ENCODE measurements at places on chromosomes 3 and 15.
A peak's percentile ranks its signal among the peaks of the same experiment; 100 is the strongest.

DNA sequence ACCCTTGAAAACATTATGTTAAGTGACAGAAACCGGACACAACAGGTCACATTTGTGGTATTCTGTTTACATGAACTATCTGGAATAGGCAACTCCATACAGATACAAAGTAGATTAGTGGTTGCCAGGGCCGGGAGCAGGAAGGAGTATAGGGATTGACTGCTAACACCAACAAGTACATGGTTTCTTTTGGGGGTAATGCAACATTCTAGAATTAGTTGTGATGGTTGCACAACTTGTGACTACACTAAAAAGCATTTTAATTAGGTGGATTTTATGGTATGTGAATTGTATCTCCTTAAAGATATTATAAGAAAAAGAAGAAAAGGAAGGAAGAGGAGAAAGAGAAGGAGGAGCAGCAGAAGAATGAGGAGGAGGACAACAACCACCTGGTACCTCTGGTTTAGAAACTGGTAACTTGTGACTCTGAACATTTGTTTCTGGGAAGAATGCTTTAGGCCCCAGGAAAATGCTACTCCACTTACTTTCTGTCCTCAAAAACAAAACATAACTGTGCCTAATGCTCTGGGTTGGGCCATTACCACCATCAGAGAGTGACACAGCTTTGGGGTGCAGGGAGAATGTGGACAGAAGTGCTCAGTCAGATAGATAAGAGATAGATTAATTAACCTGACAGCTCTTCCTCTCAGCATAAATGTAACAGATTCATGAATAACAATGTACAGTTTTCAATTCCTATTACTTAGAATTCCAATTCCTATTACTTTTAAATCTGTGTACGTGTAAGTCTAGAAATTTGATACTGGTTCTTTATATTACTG lies 20.3 kb downstream of the SETMAR start:
- no peak for DNase-seq

DNA sequence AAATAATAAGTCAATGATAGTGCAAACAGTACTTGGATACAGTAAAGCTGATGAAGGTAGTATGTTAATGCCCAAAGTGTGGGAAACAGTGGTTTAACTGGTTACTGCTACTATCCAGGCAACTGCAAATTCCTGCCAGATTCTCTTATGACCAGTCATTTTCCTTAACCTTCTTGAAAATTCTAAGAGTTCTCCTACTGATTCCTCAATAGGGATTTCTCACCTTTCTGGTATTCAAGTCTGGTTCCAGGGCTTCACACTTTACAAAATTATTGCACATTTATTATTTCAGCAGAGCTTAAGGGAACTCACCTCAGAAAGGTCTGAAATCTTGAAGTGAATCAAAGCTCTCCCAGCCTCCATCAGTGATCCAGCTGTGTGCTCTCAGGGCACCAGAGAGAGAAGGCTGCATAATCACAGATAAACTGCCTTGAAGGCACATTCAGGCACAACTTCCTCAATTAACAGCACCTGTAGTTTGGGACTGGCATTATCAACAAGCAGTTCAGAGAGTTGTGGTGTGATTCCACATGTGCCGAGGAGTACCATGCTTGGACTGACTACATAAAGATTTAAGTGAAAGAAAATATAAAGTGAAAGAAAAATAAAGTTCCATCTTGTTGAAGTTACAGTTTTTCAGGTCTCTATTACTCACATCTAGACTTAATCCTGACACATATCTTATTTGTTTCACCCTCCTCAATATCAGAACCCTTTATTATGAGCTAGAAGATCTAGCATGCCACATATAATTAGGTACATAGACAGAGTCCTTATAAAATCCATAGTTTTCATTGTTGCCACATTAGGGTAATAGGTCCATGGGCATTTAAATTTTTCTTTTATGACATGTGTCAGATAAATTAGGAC lies 59.5 kb upstream of the TIPARP start:
- no peak for DNase-seq

GRCh38 chr3:188667926-188668325 lies 503.8 kb upstream of the TPRG1 start:
- no peak for DNase-seq

DNA sequence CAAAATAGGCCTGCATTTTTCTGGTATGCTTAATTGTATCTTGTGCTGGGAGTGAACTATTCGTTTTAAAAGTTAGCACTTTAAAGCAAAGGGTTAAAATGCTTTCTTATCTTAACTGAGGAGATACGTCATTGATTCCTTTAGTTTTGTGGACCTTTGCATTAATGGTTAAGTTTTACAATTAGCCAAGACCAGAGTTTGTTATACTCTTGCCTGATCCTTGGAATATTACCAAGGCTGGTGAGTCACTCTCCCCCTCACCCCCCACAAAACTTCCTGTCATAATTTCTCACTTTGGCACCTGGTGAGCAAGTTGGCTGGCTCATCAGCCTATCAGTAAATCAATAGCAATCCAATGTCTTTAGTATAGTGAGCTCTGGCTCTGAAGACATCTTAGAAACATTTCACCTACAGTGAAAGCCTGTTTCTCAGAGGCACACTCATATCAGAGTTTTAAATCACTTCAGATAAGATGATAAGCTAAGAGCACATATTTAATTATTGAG lies 26.7 kb downstream of the SLC2A2 start:
- no peak for DNase-seq

DNA sequence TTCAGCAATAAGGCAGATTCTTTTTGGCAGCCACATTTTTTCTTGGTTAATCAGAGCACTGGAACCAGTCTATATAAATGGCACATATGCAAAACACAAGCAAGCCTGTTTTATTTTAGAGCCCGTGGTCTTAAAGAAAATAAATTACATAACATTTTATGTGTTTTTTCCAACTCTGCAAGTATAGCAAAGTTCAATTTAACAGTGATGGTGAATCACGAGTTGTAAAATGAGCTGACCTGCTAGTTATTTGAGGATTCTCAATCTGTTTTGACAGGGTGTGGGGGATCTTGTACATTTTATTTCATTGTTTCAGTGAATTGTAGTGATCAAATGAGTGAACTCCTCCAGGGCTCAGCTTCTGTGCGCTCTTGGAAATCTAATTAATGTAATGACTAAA lies 2.7 kb downstream of the ARHGEF26 start:
- DNase-seq, result no peak

DNA sequence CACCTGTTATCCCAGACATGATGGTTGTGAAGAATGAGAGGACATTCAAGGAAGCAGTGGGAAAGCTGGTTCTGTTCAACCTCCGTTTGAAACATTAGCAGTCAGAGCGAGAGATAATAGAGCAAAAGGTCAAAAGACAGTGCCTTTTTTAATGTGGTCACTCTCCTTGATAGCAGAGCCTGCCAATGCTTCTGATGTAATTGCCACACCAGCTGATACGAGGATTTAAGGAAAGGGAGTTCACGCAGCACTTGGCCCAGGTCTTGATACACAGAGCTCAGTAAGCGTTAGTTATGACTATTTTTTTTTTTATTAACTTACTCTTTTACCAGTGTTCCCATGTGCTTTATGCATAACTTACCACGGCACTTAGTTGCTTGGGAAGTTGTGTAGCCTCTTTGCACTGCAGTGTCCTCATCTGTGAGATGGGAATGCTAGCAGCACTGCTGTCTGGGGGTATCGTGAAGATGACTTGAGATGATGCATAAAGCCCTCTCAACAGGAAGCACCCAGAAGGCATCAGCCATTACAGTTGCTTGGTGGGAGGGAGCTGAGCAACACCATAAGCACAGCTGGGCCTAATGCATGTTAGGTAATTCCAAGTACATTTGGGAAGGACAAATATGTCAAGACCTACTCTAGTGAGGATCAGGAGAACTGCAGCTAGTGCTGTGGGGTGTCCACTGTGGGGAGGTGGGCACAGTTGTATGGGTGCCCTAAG lies 123.3 kb upstream of the RASGRP1 start:
- no peak for DNase-seq

- DNase-seq, result peak; percentile 68
These were observed 2.7 kb downstream of the TMEM108 start for GRCh38 chr3:133040696-133041523.

DNA sequence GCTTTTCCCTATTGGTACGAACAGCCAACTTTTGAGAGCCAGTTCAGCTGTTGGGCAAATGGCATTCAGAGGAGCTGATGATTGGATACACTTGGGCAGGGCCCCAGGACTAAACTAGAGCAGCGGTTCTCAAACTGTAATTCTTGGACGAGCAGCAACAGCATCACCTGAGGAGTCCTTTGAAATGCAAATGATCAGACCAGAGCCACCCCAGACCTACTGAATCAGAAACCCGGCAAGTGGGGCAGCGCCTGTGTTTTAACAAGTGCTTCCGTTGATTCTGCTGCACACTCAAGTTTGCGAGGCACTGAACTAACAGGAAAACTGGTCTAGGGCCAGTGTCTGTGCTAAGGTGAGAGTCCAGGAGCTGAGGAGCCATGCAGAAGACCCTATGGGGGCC lies 239.7 kb downstream of the UACA start:
- no peak for DNase-seq

- DNase-seq, result no peak
These were observed 248.0 kb upstream of the CNTN3 start for GRCh38 chr3:74862476-74862875.

- no peak for DNase-seq
These were observed 342.0 kb downstream of the RORA start for GRCh38 chr15:60887139-60887538.

DNA sequence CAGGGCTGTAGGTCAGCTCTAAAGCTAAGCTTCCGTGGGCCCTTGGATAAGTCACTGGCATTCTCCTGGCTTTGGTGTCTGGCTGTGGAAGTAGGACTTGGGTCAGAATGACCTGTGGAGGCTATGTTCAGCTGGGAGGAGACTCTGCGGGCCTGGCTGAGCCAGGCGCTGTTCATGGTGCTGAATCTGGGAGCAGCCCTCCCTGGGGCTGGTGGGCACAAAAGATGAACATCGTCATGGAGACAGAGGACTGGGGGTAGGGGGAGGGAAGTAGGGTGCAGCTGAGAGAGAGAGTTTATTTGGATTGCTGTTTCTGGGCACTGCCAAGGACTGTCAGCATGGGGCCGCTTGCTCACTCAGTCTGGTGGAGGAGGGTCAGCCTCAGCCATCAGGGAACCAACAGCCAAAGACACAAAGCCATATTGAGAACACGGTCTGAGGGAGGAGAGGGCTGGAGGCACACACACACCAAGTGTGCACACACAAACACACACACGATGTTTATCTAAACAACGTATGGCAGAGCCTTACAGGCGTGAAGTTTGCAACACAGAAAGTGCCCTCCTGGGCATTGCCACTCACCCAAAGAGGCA lies 120.7 kb upstream of the LINGO1 start:
- DNase-seq, result no peak

- DNase-seq, result peak; percentile 15
These were observed 10.3 kb upstream of the RYK start for GRCh38 chr3:134260987-134261386.

- DNase-seq, result peak; percentile 54
These were observed 8.3 kb upstream of the CSPG4 start for GRCh38 chr15:75720787-75721479.

- DNase-seq, result no peak
These were observed 69.5 kb downstream of the C3orf38 start for GRCh38 chr3:88219138-88219792.

DNA sequence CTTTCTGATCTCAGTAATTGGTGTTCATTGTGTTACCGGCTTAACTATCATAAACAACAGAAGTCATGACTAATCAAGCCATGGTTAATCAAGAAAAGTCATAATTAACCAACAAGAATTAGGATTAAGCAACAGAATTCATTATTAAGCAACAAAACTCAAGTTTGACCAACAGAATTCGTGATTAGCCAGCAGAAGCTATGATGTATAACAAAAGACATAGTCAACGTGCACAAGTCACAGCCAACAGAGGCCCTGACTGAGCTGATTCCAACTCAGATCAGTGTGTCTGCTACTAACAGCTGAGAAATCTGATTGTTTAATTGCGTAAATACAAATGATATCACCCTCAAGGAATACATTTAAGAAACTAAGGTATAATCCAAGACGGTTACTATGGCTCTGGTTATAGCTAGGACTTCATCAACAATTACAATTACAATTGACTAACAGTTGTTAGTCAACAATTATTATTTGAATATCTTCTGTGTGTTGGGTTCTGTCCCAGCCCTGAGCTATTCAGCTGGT lies 67.7 kb downstream of the RARB start:
- DNase-seq, result no peak

DNA sequence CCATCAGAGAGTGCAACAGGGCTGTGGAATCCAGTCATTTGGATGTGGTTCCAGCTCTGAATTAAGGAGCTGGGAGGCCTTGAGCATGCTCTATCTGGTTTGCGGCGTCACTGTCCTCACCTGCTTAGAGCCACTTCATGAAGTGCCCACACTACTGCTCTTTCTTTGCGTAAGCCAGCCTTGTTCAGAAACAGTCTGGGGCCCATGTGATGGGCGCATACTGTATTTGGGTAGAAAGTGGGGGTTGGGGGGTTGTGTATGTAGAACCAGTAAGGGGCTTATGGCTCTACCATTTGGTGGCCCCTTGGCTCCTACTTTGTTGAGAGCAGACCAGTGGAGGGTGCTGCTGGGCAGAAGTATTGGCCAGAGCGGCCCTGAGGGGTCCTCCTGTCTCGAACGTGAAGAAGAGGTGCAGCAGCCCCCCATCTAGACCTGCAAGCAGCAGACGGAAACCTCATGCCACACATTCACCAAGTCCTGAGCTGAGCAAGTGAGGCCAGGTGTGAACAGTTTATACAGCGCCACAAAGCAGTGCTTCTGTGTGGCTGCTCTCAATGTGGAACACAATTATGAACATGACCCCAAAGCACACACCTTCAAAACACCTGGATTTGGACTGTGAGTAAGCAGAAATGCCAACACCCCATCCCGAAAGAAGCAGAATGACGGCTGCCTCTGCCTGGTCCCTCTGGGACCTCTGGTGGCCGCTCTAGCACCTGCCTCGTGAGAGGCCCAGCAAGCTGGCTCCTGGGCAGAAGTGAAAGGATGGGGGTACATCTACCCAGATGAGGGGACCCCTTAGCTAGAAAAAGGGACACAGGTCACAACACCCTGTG lies 26.6 kb downstream of the SRPRB start:
- DNase-seq, result no peak

- peak; percentile 90 for DNase-seq
These were observed 25.2 kb downstream of the CCNL1 start for GRCh38 chr3:157134620-157135191.

All from prostate gland (tissue), 2 donors.